ENCODE measurements at places on chromosomes 13 and 19.

- no peak for DNase-seq
These were observed 188.5 kb upstream of the ARGLU1 start for GRCh38 chr13:106756446-106756845.

GRCh38 chr19:50870417-50871089 lies 2.7 kb upstream of the KLK2 start:
- DNase-seq = no peak

- DNase-seq = no peak
These were observed 85.7 kb downstream of the LRRC63 start for GRCh38 chr13:46297361-46297811.

DNA sequence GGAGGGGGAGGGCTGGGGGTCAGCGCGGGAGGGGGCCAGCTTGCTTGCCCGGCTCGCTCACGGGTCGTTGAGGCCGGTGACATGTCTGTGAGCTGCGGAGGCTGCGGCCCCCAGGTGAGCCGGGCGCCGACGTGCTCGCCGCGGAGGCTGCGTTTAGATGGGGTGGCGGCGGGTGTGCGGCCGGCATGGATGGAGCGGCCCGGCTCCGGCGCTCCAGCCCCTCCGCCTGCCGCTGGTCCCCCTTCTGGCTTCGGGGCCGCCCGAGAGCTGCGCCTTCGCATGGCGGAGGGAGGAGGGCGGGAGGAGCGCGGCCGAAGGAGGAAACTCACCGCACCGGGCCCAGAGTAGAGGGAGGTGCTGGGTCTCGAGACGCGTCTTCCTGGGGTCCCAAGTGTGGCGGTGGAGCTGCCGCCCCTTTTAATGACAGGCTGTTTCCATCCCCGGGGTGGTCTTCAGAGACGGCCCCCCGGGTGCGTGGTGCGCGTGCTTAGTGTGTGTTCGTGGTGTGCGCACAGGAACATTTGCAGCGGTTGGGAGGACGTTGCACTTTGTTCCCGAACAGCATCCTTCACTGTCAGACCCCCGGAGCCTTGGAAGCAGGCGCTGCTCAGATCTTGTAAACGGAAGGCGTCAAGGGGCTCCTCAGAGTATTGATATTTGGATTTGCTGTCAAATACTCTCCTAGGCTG lies at the start of gene AKAP11:
Gene AKAP11, plus strand, starts transcription at position 38 of the 689 bp plus-strand sequence. CDS start 14,197 bp downstream, outside the sequence.
- peak; percentile 56 for DNase-seq
